GM04504 (cell line): ENCODE measurements at places on chromosomes 12 and 14.

GRCh38 chr14:102805371-102805891 is 28.2 kb downstream of the TRAF3 start:
- DNase-seq, result no peak

DNA sequence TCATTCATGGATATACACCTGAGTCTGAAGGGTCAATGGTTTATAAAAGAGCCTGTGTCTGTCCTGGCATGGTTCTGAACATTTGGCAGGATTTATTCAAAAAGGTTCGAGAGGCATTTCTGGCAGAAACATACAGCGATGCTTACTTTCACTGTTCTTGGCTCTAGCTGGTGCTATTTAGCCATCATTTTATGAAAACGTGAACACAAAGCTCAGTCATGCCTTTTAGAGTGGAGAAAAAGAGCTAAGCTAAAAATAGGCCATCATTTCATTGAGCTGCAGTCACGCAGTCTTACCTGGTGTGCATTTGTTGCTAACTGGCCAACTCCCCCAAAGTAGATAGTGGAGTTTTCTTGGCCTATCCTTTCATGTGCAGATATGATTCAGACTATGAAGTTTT is 1209.5 kb downstream of the SLC16A7 start:
- DNase-seq, result no peak

GRCh38 chr12:25690996-25691864 is 138.1 kb upstream of the LMNTD1 start:
- no peak for DNase-seq

DNA sequence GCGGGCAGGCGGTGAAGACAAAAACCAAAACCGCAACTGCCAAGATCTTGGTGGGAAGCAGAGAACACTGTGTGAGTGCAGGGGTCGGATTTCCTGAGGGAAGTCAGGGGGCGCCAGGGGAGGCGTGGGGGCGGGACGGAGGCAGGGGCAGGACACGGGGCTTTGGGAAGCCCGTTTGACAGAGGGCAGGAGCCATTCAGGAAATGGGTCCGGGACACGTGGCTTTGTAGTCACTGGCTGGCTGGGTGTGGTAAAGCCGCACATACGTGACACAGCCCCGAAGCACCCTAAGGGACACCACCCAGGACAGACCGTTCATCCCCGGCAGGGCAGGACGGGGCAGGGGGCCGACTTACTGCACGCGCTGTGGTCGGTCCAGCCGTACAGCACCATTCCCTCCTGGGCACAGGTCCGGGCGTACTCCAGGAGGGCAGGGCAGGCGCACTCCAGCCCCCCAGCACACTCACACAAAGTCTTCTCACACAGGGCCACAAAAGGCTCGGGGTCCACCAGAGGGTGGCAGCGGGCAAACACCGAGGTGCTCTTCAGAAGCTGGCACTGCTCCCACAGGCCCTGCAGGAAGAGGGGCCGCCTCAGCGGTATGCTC is 49.4 kb downstream of the VWF start:
- no peak for DNase-seq

GRCh38 chr14:21852061-21852664 is 178.5 kb upstream of the OR4E1 start:
- no peak for DNase-seq

DNA sequence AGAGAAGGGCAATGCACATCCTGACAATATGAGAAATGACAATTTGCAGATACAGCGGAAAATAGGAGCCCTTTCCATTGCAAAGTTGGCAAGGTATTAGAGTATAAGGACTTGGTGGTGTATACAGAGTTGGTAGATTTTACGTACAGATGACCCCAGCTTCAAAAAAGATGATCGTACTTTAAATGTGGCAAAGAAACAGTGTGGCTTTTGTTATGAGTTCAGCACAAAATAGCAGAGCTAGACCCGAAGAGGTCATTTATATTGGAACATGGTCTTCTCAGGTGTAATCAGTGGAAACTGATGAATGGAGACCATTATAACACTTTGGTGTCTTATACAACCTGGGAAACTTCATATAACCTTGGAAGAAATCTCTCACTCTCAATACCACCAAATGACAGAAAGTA is 2.3 kb downstream of the CLEC2B start:
- no peak for DNase-seq

- no peak for DNase-seq
These were observed 18.9 kb upstream of the GPR132 start for GRCh38 chr14:105083926-105084685.

GRCh38 chr12:111418594-111418880 is 12.8 kb downstream of the SH2B3 start:
- DNase-seq, result no peak

DNA sequence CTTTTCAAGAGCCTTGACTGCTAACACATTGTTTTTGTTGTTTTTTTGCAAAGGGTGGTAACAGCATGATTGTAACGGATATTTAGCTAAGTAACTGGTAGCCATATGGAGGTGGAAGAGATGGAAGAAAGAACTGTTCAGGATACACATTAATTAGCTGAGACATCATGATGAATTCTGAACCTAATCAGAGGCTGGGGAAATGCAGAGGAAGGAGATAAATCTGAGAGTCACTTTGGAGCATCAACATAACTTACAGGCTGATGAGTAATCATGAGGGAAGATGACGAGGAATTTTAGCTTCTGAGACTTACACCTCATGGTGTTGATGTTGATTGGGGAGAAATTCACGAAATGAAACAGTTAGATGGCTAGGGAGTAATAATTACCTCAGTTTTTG is 62.3 kb downstream of the NIN start:
- DNase-seq, result no peak

DNA sequence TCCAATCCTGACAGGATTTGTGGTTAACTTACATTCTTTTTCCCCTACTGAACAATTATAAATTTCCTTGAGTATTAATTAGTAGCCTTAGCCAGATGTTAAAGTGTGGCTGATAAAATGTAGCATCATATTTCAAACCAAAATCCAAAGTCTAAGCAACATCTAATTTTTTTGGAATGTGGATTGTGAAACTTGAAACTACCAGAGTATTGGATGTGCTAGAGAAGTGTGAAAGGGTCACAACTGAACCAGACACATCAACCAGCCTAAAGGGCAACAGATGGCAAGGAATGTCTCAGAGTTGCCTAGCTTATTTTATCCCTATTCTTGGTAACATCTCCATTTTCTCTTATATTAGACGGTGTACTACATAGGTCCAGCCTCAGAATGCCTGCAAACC is 153.1 kb upstream of the DCN start:
- DNase-seq, result no peak

DNA sequence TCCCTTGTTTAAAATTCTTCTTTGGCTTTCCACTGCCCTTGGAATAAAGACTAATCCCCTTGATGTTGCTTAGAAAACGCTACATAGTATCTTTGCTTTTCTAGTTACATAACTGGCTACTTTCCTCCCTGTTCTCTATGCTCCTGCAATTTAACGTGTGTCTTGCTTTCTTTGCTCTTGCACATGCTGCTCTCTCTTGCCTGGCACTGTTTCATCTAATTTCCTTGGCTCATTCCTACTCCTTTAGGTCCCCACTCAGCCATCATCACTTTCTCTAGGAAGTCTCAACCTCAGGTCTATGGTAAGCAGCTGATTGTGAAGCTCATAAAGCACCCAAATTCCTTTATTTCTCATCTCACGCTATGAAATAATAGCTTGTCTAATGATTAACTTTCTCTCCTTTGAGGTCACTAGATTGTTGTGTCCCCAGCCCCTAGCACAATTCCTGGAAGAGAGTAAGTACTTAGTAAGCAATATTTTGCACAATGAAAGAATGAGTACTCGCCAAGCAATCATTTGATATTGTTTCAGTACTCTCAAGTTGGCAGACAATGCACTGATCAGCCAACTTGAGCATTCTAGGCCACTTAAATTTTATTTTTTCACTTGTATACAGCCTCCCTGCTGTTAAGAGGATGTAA is 3.3 kb downstream of the ALDH6A1 start:
- no peak for DNase-seq

DNA sequence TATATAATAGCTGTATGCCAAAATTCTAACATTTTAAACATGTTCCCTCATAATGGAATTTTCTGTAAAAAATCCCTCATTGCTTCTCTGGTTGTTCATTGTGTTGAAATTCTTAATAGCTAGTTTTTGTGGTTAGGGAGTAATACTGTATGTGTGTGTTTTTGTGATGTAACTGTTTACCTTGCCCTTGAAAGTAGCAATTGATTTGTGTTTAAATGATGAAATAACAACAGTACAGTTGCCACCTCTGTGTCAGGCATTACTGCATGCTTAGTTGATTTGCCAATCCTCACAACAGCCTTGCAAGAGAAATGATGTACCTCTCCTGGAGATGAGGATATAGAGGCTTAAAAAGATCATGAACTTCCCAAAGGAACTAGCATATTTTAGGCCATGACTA is 94.9 kb downstream of the DAAM1 start:
- peak; percentile 23 for DNase-seq

DNA sequence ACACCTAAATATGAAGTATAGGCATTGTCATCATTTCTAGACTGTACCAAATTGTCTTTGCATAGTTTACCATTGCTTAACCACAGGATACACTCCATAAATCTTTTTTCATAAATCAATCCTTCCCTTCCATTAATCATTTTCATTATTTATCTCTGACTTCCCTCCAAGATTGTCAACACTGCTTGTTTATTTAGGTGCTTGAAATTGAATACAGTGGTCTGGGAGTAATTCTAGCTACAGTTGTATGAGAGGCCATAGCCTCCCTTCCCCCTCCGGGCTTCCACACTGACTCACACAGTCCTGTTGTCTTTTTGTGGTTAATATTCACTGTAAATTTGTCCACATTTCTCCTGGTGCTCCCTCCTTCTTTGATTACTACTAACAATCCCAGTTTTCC is 114.2 kb upstream of the ARID2 start:
- DNase-seq, result peak; percentile 32

DNA sequence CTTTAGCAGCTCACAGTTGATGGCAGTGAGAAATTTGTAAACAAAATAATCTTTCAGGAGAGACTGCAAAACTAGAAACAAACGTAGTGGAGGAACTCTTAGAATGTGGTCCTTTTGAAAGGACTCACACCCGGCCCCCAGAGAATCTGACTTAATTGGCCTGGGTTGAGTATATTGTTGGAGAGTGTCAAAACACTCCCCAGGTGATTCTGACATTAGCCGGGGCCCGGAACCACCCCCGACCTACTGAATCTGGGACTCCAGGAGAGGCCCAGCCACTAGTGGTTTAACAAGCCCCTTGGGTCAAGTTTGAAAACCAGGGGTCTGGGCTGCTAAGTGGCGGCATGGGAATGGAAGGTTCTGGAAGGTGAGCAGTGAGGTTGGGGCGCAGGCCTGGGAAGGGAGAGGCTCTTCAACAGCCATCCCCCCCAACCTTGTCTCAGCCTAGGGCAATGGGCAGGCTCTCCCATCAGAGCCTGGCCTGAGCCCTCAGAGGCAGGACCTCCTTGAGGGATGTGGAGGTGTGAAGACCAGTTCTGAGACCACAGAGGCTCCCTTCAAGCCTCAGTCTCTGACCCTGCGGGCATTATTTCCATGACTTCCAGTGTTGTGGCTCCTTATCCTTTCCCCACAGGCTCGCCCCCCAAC is 1.1 kb upstream of the ELK3 start:
- DNase-seq, result no peak

GRCh38 chr14:73764406-73765280 is 50.5 kb upstream of the PNMA1 start:
- DNase-seq, result no peak
